Transverse colon (tissue), 4 donors: ENCODE measurements at places on chromosomes 7 and 10. TPM values are rescaled to one million over a fixed set of nuclear protein-coding genes. Genes with fewer than 3 reads are reported as not detected.

DNA sequence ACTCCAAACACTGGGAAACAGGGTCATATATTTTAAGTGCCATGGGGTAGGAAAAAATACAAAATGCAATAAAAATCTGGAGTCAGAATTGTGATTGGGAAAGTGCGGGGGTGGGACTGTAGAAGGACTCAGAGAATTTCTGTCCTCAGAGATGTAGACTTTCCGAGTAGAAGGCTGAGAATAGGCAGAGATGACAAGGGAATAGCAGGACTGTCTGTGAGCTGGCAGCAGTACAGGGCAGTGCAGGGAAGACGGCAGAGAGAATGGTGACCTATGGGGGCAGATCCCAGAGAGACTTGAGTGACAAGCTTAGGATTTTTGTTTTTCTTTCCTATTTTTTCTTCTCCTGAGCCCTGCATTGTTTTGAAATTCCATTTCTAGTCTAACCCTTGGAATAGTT lies 127.6 kb downstream of the SLC16A9 start:
- DNase-seq = no peak

DNA sequence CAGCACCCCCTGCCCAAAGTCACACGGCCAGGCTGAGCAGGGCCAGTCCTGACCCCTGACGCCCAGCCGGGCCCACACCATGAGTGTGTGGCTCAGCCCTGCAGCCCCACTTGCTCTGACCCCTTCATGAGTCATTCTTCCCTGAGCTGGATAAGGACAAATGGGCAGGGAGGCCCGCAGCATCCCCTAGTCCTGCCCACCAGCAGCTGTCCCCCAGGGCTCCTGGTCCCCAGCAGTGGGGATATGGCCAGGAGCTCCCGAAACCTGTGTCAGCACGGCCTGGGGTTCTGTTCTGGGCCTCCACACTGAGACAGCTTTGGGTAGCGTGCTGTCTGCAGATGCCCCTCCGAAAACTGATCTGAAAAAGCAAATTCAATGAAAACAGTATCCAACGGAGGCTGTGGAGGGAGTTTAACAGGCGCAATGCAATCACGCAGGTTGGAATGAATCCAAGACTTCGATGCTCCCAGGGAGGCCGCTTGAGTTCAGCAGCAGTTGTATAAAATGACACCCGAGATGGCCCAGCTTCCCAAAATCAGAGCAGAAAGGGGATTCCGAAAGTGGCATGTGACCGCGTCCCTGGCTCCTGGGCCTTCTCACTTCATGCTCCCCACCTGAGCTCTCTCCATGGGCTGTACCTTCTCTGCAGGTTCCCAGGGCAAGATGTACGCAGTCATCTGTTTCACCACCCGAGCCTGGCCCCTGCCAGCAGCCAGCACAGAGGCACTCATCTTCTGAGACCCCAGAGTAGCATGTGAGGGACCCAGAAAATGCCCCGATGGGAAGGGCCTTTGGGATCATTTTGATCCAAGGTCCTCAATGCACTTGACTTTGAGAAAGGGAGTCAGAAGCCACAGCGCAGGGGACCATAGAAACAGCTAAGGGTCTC lies 214.1 kb downstream of the USP6NL start:
- DNase-seq = no peak

- DNase-seq = no peak
Observed at GRCh38 chr10:82037076-82037475, 162.1 kb downstream of the NRG3 start.

DNA sequence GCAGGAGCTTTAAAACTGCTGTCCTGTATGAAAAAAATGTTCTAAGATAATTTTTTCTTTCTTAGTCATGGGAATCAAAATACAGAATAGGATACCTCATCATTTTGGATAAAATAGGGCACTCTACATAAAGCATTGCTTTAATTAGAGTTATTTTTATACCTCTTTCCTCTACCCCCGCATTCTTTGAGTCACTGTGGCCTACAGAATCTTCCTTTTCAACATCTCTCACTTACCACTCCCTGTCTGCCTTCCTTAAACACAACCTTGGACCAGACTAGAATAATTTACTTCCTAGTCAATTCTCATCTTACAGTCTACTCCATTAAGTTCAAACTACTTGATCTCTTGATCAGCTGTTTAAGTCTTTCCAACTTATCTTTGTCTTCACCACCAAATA lies 462.3 kb downstream of the PHTF2 start:
- DNase-seq = no peak

TECTB gene
- total RNA-seq = not detected
